Suppressor macrophage (primary cell): ENCODE measurements at places on chromosomes 12 and 14.

DNA sequence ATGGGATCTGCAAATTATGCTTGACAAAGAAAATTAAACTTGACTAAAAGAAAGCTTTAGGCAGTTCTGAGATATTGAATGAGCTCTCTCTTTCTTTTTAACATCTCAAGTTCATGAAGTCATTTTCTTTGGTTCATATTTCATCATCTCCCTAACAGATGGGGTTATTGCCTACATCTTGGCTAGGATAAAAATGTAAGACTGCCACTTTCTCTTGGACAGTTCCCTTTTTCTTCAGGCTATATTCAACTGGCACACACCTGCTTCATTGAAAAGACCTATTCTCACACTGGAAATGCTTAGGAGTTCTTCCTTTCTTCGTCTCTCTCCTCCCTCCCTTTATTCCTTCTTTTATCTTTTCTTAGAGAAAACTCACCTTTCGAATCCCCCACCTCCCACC lies 355.9 kb upstream of the SEL1L start:
- no peak for DNase-seq

GRCh38 chr12:92133795-92134637 lies 11.6 kb downstream of the BTG1 start:
- peak; percentile 47 for DNase-seq

- DNase-seq: no peak
Measured at GRCh38 chr12:38823738-38824137, 81.7 kb downstream of the CPNE8 start.

DNA sequence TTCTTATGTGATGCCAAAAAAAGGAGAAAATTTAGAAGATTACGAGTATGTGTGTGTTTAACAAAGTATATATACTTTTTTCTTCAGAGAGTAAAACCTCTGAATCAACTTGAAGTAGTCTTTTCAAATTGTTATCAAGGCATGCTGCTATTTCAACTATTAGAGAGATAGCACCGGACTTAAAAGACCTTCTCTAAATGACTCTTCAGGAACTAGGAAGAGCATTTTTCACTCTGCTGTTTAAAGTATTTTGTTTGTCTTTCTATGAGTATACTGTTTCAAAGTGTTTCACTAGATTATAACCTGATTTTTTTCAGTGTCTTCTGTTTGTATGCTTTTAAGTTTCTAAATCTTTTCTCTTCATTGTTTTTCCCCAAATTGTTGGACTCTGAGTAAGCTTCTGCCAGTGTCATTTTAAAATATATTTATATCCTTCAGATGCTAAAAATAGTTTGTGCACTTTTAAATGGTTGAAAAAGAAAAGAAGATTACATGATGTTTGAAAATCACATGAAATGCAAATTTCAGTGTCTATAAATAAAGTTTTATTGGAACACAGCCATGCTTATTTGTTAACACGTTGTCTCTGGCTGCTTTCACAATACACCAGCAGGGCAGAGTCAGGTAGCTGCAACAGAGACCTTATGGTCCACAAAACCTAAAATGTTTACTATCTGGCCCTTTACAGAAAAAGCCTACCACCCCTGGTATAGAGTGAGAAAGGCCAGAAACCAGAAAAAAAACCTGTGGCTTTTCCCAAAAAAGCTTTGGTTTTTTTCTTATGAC lies 21.3 kb downstream of the CRADD start:
- DNase-seq: no peak

DNA sequence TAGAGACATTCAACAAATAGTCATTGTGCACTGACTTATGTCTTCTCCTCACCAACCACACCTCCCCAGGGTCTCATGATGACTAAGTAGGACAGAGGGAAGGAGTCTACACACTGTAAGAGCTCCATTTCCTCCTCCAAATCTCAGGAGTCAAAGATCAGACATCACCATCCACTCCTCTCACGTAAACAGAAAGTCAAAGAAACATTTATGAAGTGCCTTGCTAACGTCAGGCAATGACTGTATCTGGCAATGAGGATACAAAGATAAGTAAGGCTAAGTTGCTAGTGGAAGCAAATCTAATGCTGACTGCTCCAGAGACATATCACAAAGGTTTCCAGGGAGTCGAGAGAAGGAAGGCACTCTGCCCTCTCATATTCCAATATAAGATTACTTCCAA lies 88.9 kb downstream of the SLC2A13 start:
- DNase-seq: no peak

GRCh38 chr12:7142809-7143465 lies 12.8 kb downstream of the CLSTN3 start:
- no peak for DNase-seq

GRCh38 chr12:40903040-40903439 lies 210.8 kb downstream of the CNTN1 start:
- no peak for DNase-seq

DNA sequence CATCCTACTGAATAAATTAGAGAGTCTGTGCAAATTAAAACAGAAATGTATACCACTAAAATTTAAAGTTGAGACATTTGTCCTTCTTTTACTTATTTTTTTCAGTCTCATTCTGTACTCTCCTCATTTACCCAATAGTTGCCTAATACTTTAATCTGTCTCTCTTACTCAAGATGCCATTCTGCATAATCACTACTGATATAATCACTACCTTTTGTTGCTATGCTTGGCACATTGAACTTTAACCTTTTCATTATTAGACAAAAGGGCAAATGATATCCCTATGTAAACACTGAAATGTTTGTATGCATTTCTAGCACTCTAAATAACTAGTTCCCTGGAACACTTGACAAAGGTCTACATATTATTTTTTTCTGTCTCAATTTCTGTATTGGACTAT lies 1108.3 kb upstream of the FLRT2 start:
- DNase-seq: no peak

DNA sequence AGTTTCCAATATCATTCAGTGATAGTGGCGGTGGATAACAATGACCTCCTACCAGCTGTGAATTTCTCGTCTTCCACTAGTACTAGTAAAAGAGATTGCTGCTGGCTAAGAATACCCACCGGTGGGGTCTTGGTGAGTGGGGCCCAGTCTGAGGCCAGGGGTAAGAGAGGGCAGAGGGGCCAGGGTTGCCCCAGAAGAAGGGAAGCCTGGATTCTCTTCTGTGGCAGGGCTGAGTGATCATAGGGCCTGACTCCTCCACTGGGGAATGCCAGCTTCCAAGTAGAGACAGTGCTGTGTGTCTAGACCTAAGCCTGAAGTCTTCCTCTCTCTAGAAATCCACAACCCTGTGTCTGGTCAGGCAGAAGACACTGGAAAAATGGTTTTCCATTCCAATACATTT lies 5.8 kb upstream of the TMEM63C start:
- DNase-seq: no peak

DNA sequence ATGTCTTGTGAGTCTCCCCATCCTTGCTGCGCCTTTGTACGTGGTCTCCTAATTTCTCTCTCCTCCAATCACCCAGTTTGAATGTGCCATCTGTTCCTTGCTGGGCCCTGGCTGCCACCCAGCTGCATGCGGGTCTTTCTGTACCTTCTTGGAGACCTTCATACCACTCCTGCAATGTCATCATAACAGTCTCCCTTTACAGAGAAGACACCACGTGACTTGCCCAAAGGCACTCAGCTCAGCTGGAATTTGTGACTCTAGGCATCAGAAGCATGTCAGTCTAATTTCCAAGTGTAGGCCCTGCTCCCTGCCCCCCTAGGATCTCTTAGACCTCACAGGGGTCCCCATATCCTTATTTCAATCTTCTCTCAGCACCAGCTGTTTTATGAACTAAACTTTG lies 284.2 kb downstream of the TTC8 start:
- DNase-seq: no peak
